ENCODE measurements at places on chromosomes 1 and 21. TPM values are rescaled to one million over a fixed set of nuclear protein-coding genes. Genes with fewer than 3 reads are reported as not detected.

Gene MROH7
- 0.21 TPM for total RNA-seq

Gene CBS
- 125 TPM for total RNA-seq

Gene SVBP
- total RNA-seq, result 39.7 TPM

Gene RNF207
- 20.1 TPM for total RNA-seq

Gene FAF1
- total RNA-seq, result 57.8 TPM

Gene TMEM125
- 16.2 TPM for total RNA-seq

Gene ARHGAP30
- 0.07 TPM for total RNA-seq

Gene TRNAU1AP
- 11.9 TPM for total RNA-seq

Gene AMY1A
- total RNA-seq, result not detected

Gene CASZ1
- 19.1 TPM for total RNA-seq

Gene MSH4
- total RNA-seq, result 0.08 TPM

Gene KCNN3
- 0.34 TPM for total RNA-seq

Gene FCER1A
- total RNA-seq, result not detected

Gene B3GALT2
- total RNA-seq, result not detected

Gene HSPA13
- 87.6 TPM for total RNA-seq

Gene SKI
- 26.9 TPM for total RNA-seq

Gene TIAM1
- 6.7 TPM for total RNA-seq

Gene SYCP1
- total RNA-seq, result 0.17 TPM

Gene DIRAS3
- total RNA-seq, result 0.38 TPM

Gene NUF2
- 6.8 TPM for total RNA-seq

Gene DYRK3
- total RNA-seq, result 17.9 TPM

Gene CRYAA
- total RNA-seq, result not detected

Gene CLIC4
- total RNA-seq, result 224 TPM

Measured in kidney epithelial cell (primary cell).